ENCODE measurements at places on chromosomes 11 and 22.

DNA sequence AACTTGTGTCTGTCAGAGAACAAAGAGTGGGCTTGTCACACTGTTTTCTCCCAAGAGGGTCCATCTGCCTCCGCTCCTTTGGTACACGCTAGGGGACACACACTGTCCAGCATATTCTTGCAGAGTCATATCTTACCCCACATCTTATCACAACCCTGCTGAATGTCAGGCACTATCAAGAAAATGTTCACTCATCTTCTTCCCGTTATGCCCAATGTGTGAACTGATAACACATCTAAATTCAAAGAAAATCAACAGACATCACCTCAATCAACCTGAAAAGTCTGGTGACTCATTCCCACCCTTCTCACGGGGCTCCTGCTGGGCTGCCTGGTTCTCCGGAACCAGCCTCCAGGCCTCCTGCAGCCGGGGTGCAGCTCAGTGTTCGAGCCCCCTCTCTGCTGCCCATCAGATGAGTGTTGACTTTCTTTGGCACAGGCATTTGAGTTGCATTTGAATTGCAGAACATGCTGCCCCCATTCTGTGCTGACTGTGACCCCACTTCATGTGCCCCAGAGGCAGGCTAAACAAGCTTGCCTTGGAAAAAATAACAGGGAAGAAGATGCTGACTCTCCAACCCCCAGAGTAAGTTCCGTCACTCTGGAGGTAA lies 19.4 kb downstream of the GRAP2 start:
- DNase-seq, result no peak

DNA sequence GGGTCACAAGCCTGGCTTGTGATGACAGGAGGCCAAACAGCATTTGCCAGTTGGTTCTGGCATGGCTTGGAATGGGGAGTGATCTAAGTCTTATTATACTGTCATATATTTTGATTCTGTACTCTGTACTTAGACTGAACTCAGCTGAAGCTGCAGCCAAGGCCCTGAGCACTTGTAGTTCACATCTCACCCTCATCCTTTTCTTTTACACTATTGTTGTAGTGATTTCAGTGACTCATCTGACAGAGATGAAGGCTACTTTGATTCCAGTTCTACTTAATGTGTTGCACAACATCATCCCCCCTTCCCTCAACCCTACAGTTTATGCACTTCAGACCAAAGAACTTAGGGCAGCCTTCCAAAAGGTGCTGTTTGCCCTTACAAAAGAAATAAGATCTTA lies 843 bp downstream of the OR56B1 start:
- peak; percentile 24 for DNase-seq

- DNase-seq, result no peak
These were observed 87.0 kb downstream of the ARHGAP42 start for GRCh38 chr11:100774132-100774531.

- no peak for DNase-seq
These were observed 2.6 kb downstream of the TAGLN start for GRCh38 chr11:117201658-117202305.
